Thymus (tissue), 14 donors: ENCODE measurements at places on chromosomes 6 and 20. TPM values are rescaled to one million over a fixed set of nuclear protein-coding genes. Genes with fewer than 3 reads are reported as not detected.
A peak's percentile ranks its signal among the peaks of the same experiment; 100 is the strongest.

DNA sequence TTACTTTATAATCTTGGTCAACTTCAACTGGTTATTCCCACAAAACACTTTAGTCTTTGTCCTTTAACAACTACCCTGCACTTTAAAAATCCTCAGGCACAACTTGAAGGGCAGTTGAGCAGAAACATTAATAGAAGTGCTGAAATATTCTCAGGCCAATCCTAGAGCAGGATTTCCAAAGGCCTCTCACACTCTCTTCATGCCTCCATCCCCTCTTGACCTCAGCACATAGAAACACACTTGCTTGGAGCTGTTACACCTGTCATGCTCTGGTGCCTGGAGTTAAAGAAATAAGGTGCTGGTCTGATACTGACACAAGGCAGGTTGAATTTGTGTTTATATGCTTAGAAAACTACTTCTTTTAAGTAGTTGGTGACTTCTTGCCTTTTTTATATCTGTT lies 618.8 kb upstream of the POU3F2 start:
- no peak overlapping the region for H3K4me3 ChIP-seq
- no peaks in the 10 kb centered on the region for H3K27me3 ChIP-seq
- H3K36me3 ChIP-seq, result no peaks in the 10 kb centered on the region
- no peaks in the 10 kb centered on the region for H3K4me1 ChIP-seq
- DNase-seq, result no peak
- H3K27ac ChIP-seq, result no peak overlapping the region

DNA sequence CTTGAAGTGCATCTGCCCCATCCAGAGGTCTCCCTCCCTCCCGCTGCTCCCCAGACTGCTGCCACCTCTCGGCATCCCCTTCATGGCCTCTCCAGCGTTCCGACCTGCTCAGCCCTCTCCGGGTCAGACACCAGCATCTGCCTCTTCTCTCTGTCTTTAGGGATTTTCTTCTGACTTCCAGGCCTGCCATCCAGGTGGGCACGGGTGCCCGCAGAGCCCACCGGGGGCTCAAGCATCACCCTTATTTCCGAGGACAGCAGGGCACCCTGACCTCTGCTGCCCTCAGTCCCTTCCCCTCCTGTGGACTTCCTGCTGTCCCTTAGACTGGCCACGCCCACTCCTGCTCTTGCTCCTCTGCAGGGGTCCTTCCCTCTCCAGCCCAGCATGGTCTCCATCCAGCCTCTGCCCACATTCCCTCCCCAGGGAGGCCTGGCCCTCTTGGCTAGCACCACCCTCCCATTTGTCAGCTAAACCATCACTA lies 3.3 kb downstream of the NPEPL1 start:
- no peak for DNase-seq
- H3K27ac ChIP-seq, result no peak overlapping the region
- H3K27me3 ChIP-seq, result no peaks in the 10 kb centered on the region
- H3K36me3 ChIP-seq, result peaks cover 8% of the 10 kb centered on the region
- peaks cover 12% of the 10 kb centered on the region for H3K4me1 ChIP-seq
- H3K4me3 ChIP-seq, result no peak overlapping the region

GRCh38 chr6:781350-781961 lies 88.5 kb upstream of the EXOC2 start:
- DNase-seq, result no peak
- no peaks in the 10 kb centered on the region for H3K27me3 ChIP-seq
- H3K27ac ChIP-seq, result no peak overlapping the region
- H3K36me3 ChIP-seq, result no peaks in the 10 kb centered on the region
- H3K4me3 ChIP-seq, result no peak overlapping the region

GRCh38 chr20:50691573-50692551 lies 520 bp upstream of the RIPOR3 start:
- H3K4me1 ChIP-seq, result no peaks in the 10 kb centered on the region
- DNase-seq, result no peak
- peak overlapping the region; percentile 76 for H3K27ac ChIP-seq

DNA sequence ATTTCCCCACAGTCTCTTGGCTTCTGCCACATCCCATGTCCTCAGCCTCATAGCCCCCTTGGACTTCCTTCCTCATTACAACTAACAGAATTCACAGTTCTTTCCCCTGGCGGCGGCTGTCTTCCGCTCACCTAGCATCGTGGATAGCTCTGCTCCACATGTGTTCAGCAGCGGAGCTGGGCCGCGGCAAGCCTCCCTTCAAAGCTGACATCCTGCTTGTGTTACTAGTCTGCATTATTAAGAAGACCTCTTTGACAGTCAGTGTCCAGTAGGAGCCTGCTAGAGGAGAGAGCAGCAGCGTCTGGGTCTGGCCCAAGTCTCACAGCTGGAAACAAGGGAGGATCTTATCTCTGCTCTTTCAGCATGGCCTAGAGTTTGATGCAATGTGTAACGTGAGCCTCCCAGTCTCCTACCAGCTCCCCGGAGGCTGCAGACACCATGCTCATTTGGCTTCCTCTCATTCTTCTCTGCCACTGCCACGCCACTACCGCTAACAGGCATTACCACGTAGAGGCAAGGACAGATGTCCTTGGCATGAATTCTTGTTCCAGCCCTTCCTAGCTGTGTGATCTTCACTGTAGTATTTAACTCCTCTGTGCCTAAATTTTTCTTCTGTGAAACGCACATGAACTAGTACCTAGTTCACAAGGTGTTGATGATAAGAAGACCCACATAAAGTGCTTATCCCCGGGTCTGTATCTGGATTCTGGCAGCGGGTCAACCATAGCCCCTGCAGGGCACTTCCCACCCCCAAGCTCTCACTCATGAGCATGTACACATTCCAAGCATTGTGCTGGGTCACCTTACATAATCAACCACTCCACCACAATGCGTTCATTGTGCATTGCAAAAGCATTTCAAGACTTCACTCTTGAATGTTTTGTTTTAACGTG lies 107.1 kb upstream of the BACH2 start:
- no peak for DNase-seq
- H3K4me3 ChIP-seq, result no peak overlapping the region
- H3K27ac ChIP-seq, result no peak overlapping the region
- peaks cover 21% of the 10 kb centered on the region for H3K4me1 ChIP-seq

DNA sequence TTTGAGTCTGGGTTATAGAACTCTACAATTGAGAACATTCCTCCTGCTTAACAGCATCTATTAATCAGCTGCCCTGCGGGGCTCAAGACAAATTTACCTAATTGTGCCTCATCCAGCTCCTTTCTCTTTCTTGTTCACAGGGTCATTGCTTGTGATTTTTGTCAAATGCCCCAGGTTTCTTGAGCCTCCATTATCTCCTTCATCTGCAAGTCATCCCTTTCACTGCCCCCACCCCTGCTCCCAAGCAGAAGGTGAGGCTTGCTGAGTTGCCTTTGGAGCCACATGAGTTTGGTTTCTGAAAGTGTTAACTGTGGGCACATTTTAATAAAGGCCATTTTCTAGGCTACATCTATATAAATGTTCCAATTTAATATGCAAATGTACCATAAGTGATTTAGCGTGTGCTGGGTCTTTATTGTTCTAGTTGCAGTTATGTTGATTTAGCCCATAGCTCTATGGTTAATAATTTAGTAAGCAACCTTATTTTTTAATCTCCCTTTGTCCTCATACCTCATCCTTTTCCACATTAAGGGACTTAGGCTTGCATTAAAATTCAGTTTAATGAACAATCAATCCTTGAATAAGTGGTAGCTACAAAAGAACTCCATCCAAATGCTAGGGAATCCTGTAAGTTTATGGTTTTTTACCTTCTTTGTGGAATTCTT lies 56.1 kb downstream of the VSTM2L start:
- H3K4me1 ChIP-seq, result no peaks in the 10 kb centered on the region
- no peak overlapping the region for H3K27ac ChIP-seq
- H3K4me3 ChIP-seq, result no peak overlapping the region

- DNase-seq, result peak; percentile 41
- H3K4me1 ChIP-seq, result no peaks in the 10 kb centered on the region
- H3K36me3 ChIP-seq, result no peaks in the 10 kb centered on the region
- no peaks in the 10 kb centered on the region for H3K27me3 ChIP-seq
- H3K27ac ChIP-seq, result no peak overlapping the region
These were observed 31.6 kb upstream of the SLC32A1 start for GRCh38 chr20:38692436-38693411.

- H3K4me3 ChIP-seq, result no peak overlapping the region
- H3K4me1 ChIP-seq, result no peaks in the 10 kb centered on the region
- DNase-seq, result no peak
These were observed 226.6 kb upstream of the MOCS1 start for GRCh38 chr6:40160826-40161225.

DNA sequence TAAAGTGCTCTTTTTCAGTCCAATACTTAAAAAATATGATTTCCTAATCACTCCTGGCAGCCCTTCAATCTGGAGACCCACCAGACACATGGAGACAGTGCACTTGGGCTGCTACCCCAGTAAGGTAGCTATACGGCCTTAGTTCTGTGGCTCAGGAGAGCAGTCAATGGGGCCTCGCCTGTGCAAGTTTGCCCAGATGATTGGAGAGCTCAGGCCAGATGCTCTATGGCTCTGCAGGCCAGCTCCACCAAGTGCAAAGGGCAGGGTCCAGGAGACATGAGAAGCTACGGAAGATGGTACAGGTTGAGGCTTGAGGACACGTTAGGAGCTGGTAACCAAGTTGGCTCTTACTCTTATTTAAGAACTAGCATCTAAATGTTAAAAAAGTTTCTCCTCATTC lies 30.7 kb downstream of the STK38 start:
- H3K27ac ChIP-seq, result no peak overlapping the region
- H3K4me3 ChIP-seq, result no peak overlapping the region
- no peaks in the 10 kb centered on the region for H3K4me1 ChIP-seq
- no peaks in the 10 kb centered on the region for H3K27me3 ChIP-seq
- DNase-seq, result no peak
- H3K36me3 ChIP-seq, result peaks cover 76% of the 10 kb centered on the region

- H3K27me3 ChIP-seq, result no peaks in the 10 kb centered on the region
- DNase-seq, result no peak
- no peak overlapping the region for H3K4me3 ChIP-seq
These were observed 133.1 kb upstream of the FOXA2 start for GRCh38 chr20:22717466-22717865.

DNA sequence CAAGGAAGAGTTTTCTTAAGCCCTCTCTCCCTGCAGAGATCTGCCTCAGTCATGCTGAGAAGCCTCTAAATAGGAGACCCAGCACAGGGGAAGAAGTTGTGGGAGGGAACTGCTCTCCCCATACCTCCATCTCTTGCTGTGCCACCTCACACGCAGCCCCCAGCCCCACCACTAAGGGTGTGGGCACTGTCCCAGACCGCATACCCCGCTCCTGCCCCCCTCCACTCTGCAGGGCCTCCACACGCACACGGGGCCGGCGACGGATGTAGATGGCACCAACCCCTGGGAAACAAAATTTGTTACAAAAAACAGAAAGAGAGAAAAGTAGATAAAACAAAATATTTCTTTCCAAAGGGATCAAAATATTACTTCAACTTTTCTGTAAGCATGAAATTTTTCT lies 10.2 kb upstream of the CPNE1 start:
- peaks cover 35% of the 10 kb centered on the region for H3K36me3 ChIP-seq
- no peak for DNase-seq
- H3K27ac ChIP-seq, result no peak overlapping the region
- no peaks in the 10 kb centered on the region for H3K27me3 ChIP-seq

- no peaks in the 10 kb centered on the region for H3K36me3 ChIP-seq
- peak; percentile 47 for DNase-seq
- H3K4me3 ChIP-seq, result no peak overlapping the region
- no peaks in the 10 kb centered on the region for H3K27me3 ChIP-seq
- H3K4me1 ChIP-seq, result no peaks in the 10 kb centered on the region
These were observed 216.8 kb upstream of the DTNBP1 start for GRCh38 chr6:15879371-15880261.

- H3K27me3 ChIP-seq, result no peaks in the 10 kb centered on the region
- no peak overlapping the region for H3K27ac ChIP-seq
- H3K4me3 ChIP-seq, result no peak overlapping the region
- no peaks in the 10 kb centered on the region for H3K4me1 ChIP-seq
- DNase-seq, result no peak
These were observed 16.6 kb downstream of the CRYBG1 start for GRCh38 chr6:106377061-106377540.

DNA sequence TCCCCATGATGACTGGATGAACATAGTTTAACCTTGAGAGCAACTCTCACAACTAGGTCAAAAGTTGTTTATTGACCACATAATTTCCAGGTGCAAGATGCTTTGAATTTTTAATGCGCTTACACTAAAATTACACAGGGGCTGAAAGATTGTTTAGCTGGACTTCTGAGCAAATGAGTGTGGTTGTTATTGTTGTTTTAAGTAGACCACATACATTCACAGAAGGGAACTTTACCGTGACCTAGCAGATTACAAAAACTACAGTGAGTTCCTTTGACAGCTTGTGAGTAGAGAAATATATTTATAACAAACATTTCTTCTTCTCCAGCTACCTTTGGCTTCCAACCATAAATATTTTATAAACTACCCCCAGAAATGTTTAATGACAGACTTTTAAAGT lies 178.9 kb downstream of the UST start:
- no peaks in the 10 kb centered on the region for H3K36me3 ChIP-seq
- no peak overlapping the region for H3K4me3 ChIP-seq
- no peaks in the 10 kb centered on the region for H3K27me3 ChIP-seq
- H3K4me1 ChIP-seq, result no peaks in the 10 kb centered on the region

DNA sequence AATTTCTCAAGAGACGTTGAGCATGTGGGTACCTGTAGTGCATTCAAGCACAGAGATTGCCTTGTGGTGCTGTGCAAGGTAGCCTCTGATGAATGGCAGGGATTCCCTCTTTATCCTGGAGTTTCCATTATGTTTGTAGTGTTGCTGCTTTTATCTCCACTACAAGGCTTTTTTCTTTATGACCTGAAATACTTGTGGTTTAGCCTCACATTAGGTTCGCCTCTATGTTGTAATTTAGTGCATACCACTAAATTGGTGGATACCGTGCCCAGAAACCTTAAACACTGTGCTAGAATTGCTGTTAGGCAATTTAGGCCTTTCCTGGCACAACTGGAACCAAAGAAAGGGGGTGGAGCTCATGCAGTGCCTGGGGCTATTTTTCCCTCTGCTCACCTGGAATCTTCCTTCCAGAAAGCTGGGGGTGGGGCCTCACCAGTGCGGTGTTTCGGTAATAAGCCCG lies 76.8 kb downstream of the NCOA7 start:
- H3K4me3 ChIP-seq, result no peak overlapping the region
- no peak overlapping the region for H3K27ac ChIP-seq
- H3K27me3 ChIP-seq, result no peaks in the 10 kb centered on the region

The FAM217A gene
- polyA plus RNA-seq, result 0.05 TPM

- H3K27me3 ChIP-seq, result no peaks in the 10 kb centered on the region
- no peak overlapping the region for H3K27ac ChIP-seq
- H3K4me1 ChIP-seq, result no peaks in the 10 kb centered on the region
These were observed 29.9 kb upstream of the AGPAT4 start for GRCh38 chr6:161303628-161304340.

The GATA5 gene
- polyA plus RNA-seq, result 0.07 TPM

The PRSS16 gene
- polyA plus RNA-seq, result 96.4 TPM

The MYCT1 gene
- 4.1 TPM for polyA plus RNA-seq
